Lung (tissue), 17 donors: ENCODE measurements at places on chromosomes 16 and 17. TPM values are rescaled to one million over a fixed set of nuclear protein-coding genes. Genes with fewer than 3 reads are reported as not detected.

Gene EEF2KMT
- polyA plus RNA-seq = 6.6 TPM

Gene FAM83G
- polyA plus RNA-seq = 8.1 TPM

Gene CACNG1
- polyA plus RNA-seq = 0.08 TPM

Gene CD300H
- polyA plus RNA-seq = 11.9 TPM

Gene TEKT5
- polyA plus RNA-seq = 0.13 TPM

Gene JPH3
- polyA plus RNA-seq = 0.04 TPM

GRCh38 chr17:10135539-10136257 is 62.7 kb downstream of the GAS7 start:
- no peak for DNase-seq

GRCh38 chr16:68236137-68236825 is 354 bp upstream of the ESRP2 start:
- peak; percentile 48 for DNase-seq

DNA sequence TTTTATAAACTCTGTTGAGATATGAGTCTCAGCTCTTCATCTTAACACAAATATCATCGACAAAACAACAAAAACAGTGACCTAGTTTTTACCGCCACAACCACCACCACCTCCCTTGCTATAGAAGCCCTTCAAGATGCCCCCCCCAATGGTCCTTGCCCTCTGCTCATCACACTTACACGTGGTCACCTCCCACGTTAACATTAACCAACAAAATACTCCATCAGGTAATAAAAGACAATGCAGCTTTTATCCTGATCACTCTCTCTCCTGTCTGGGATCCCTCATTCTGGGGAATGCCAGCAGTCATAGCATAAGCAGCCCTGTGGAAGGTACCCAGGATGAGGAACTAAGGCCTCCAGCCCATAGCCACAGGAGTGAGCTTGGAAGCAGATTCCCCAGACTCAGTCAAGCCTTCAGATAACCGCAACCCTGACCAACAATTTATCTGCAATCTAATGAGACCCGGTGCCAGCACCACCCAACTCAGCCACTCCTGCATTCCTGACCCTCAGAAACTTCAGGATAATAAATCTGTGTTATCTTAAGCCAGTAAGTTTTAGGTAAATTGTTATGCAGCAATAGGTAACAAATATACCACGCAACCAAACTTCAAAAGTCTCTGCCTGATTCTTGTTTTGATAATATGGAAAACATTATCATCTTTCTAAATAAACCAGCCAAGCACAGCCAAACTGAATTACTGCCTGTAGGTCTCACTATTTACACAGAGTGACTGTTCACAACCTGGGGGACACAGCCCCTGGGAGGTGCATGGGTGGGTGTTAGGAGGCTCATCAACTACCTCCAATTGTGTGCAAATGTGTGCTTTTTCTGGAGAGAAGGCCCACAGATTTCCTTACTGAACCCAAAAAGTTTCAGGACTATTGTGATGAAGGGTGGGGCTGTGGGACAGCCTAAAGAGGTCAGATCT is 6.1 kb downstream of the PECAM1 start:
- no peak for DNase-seq

DNA sequence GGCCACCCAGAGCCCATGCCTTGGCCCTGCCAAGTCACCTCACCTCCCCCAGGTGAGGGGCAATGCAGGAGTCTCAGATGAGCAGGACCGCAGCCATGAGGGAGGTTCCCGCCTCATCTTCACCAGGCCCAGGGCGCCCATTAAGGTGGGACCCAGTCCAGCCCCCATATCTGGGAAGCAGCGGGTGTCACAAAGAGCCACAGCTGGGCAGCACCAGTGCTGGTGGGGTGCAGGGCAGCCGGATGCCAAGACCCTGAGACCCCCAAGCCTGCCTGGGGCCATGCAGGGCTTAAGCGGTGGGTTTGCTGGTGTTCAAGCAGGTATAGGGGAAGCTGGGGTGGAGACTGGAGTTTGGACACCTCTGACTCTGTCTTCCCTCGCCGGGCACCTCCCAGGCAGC is 237.8 kb upstream of the GSE1 start:
- DNase-seq = no peak

GRCh38 chr16:84785843-84786581 is 33.8 kb upstream of the CRISPLD2 start:
- peak; percentile 91 for DNase-seq

GRCh38 chr16:55076053-55076452 is 145.4 kb downstream of the IRX5 start:
- DNase-seq = no peak

GRCh38 chr16:2023092-2024031 is 3.3 kb upstream of the NHERF2 start:
- peak; percentile 94 for DNase-seq

DNA sequence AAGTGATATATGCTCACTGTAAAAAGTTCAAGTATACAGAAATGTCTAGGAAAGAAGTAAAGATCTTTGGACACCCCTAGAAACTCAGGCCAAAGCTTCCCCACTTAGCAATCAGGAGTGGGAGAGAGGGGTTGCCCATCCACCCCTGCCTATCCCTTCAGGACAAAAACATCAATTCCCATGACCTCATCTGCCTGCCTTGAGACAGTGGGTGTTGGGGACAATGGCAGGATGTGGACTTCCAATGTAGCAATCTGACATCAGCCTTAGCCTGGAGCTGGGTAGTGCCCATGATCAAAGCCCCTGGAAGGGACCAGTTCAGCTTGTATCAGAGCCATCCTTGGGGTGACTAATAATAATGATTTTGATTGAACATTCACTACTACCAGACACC is 18.1 kb downstream of the ITPRIPL2 start:
- peak; percentile 71 for DNase-seq

- no peak for DNase-seq
Observed at GRCh38 chr17:77212081-77212832, 71.5 kb downstream of the SEC14L1 start.

DNA sequence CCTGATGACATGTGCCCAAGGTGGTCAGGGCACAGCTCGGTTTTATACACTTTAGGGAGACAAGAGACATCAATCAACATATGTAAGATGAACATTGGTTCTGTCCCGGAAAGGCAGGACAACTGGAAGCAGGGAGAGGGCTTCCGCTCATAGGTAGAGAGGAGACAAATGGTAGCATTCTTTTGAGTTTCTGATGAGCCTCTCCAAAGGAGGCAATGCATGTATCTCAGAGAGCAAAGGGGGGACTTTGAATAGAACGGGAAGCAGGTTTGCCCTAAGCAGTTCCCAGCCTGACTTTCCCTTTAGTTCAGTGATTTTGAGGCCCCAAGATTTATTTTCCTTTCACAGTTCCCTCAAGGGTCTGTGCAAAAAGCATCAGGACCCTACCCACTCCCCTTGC is 172.4 kb upstream of the TNRC6C start:
- DNase-seq = no peak

- DNase-seq = peak; percentile 72
Observed at GRCh38 chr17:19672009-19672750, 23.6 kb downstream of the ALDH3A2 start.

DNA sequence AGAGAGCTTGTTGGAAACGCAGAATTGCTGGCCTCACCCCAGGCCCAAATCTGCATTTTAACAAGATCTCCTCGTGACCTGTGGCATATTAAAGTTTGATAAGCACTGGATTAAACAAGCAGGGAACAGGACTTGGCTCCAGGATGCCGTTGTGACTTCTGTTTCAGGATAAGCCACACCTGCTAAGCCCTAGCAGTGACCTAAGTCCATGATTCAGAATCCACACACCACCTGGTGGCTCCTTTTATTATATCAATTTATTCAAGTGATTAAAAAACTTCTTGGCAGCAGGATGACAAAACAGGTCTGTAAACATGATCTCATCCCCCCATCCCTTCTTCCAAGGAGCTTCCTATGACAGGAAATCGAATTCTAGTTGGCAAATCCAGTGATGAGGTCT is 9.1 kb downstream of the NAGPA start:
- DNase-seq = no peak

- peak; percentile 68 for DNase-seq
Observed at GRCh38 chr17:76492989-76493501, 8.2 kb downstream of the RHBDF2 start.

DNA sequence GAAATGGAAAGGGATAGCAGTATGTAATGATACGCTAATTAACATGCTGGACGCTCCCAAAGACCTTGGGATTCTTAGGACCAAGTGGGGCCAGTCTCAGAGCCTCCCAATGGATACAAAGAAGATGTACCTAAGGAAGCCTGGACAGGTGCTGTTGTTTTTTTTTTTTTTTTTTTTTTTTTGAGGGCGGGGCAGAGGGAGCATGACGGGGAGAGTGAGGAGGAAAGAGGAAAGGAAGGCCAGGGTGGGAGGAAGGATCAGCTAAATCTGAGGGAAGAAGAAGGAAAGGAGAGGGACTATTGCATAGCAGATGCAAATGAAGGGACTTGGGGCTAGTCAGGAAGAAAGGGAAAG is 2.5 kb downstream of the VAMP2 start:
- DNase-seq = no peak

DNA sequence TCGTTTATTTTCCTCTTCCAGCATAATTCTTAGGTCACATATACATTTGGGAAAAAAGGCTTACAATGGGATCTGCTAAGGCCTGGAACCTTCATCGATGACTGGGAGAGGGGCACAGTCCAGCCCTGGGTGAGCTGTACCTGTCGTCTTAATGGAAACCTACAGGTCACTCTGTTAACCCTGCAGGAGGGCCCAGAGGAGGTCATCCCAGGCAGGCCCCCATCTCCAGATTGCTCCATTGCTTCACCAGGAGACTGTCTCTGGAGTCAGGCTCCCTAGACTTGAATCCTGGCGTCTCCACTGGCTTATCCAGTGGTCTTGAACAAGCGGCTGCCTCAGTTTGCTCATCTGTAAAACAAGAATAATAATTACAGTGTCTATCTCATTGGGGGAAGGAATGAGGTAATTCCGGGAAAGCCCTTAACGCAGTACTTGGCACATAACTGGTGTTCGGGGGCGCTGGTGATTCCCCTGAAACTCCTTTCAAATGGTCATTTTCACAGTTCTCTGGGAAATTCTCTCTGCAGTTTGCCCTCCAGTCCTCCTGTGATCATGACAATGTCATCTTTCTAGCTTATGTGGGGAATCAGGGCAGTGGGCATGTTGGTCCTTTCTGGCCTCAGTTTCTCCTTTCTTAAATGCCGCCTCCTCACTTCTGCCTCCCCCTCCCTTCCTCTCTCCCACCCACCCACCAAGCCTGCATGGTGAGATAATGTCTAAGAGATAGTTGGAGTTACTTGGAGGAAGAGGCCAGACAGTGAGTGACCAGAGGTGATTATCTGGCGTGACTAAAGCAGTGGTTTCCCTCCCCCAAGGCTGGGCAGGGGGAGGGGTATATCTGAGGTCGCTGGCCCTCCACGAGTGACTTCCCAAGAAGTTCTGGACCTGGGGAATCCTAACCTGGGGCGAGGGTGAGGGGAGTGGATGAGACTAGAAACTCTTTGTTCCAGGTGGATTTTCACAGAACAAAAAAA is 31.3 kb upstream of the TAC4 start:
- no peak for DNase-seq

DNA sequence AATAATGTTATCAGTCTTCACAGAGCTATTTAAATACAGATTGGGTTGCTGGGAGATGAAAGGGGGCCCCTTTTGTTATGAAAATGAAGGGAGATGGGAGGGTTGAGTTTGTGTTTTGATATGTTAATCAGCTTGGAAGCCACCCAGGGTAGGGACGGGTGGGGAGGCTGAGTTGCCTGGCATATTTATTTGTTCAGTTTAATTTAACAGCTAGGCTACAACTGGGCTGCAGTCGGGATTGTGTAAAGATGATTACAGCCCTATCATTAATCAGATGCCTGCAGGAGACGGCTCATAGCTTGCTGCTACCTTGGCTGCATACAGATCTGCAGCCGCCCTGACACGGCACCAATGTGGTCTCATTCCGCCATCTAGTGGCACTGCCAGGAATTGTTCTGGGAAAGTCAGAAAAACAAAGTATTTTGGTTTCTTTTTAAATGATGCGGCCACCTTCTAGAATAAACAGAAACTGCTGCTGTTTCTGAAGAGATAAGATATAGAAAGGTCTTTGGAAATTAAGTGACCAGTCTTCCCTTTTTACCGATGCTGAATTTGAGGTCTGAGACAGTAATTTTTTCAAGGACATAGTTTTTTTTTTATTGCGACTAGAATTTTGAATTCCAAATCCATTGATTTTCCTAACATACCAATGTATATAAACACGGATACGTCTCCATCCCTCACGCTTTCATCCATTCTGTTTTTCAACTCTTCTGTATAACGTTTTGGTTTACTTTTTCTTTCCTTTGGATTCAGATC is 458.0 kb upstream of the ASIC2 start:
- DNase-seq = peak; percentile 66

DNA sequence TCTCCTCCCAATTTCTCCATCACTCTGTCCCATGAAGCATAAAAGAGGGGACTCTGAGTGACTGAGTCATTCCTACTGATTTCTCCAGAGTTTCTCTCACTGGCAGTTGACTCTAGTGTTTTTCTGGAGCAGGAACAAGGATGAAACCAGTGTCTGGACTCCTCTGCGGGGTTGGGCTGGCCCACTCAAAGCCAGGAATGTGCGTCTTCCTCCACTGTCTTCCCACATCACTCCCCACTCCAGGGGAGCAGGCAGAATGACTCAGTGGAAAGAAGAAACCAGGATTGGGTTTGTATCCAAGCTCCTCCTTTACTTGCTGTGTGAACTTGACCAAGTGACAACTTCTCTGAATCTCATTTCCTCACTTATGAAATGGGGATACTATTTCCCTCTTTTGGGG is 497.5 kb upstream of the SALL1 start:
- no peak for DNase-seq

DNA sequence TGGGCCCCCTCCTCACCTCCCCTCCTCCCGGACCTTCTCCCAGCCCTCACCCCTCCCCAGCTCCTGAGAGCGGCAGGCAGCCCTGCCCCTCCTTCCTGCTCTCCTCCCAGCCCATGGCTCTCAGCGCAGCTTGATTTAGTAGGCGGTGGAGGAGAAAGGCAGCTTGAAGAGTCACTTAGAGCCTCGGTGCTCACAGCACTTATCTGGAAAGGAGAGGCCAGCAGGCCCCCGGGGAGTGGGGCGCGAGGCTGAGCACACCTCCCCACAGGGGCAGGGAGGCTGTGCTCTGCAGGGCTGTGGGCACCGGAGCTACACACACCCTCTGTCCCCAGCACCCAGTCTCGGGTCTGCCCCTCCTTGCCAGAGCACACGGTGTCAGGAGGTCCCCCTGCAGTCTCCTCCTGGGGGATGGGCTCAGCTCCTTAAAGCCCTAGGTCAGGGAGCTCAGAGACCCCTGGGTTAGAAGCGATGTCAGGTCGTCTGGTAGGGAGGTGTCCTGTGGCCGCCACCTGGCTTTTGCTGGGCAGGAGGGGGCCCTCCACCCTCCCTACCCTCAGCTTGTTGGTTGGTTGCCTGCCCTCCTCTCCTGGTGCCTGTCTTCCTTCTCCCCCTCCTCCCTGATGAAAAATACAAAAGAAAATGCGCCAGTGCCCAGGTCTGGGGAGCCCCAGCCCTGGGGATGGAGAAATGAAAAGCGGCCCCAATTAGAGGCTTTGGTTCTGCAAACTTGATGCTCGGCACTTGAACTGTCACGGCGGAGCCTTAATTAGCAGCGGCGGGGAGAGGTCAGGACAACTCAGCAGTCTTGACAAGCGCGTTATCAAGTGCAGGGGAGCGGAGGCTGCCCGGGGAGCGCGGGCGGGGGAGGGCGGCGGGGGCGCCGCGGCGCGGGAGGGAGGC is 151.1 kb upstream of the GSE1 start:
- peak; percentile 89 for DNase-seq
